HCEC 1CT (cell line): ENCODE measurements at places on chromosomes 1 and 21.

GRCh38 chr21:44853601-44854390 is 19.7 kb downstream of the PTTG1IP start:
- DNase-seq: no peak

GRCh38 chr21:33640697-33641351 is 717 bp downstream of the CRYZL1 start:
- no peak for DNase-seq

DNA sequence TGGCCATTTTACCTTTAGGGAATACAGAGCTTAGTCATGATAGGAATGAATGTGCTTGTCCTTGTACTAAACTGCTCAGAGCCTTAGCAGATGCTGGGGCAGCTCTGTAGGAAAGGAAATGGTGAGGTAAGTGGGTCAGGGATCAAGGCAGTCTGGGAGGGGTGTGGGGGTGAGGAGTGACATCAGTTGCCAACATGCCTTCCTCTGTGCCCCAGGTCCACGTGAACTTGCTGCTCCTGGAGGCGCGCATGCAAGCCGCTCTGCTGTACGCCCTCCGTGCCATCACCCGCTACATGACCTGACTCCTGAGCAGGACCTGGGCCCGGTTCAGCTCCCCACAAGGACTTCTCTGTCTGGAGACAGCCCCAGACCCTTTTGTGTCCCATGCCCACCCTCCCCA is 21.2 kb downstream of the SESN2 start:
- no peak for DNase-seq

DNA sequence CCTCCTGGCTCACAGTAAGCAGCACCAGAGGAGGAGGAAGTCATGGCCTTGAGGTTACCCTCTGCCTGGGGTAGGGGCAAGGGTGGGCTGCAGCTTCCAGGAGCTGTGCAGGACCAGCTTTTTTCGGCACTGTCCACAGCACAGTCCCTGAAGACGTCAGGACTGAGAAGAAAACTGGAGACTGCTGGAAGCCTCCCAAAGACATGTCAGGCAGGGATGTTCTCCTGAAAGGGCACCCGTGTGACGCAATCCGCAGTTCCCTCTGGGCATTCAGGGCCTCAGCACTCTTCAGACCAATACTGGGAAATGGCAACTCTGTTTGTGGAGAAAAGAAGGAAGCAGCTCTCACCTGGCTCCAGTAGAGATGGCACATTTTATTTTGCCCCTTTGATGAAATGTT is 64.8 kb upstream of the TENT5C start:
- DNase-seq: no peak

DNA sequence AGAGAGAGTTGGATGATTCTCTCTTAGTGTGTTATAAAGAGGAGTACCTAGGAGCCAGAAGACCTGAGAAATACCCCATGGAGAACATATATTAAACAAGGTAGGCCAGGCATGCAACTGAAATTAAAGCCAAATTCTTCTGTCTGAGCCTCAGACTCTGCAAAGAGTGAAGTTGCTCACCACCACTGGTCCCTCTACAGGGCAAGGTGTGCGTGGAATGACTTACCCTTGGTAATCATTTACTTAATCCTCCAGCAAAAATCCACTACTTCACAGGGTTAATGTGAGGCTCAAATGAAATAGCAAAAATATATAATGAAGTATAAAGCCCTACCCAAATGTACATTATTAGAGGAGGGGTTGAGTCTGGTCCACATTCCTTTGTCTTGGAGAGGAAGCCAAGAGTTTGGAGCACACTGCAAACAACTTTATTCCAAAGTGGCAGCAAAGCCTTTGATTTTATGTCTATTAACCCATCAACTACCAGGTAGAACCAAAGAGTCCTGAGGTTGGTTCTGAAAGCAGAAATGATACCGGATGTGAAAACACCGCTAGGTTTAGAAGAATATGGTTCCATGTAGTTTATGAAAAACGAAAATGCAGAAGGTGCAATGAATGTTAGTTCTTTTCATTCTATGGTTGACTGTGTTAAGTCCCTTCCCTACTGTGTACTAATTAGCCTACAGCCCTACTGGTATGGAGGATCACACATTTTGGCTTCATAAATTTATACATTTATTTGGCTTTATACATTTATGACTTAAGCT is 8.5 kb downstream of the SSR2 start:
- DNase-seq: no peak

GRCh38 chr1:232468249-232468648 is 161.7 kb downstream of the SIPA1L2 start:
- DNase-seq: no peak
